ENCODE measurements at places on chromosomes 16 and 17. TPM values are rescaled to one million over a fixed set of nuclear protein-coding genes. Genes with fewer than 3 reads are reported as not detected.

Gene MT3
- not detected for total RNA-seq

Gene YWHAE
- 570 TPM for total RNA-seq

Gene SIAH1
- total RNA-seq = 14.5 TPM

Gene ACSM2B
- total RNA-seq = not detected

Gene SHISA9
- total RNA-seq = not detected

Gene SLFN12
- not detected for total RNA-seq

Gene EFCAB5
- 0.39 TPM for total RNA-seq
